Mesothelial cell of epicardium (in vitro differentiated cells): ENCODE measurements at places on chromosomes 11 and 22. TPM values are rescaled to one million over a fixed set of nuclear protein-coding genes. Genes with fewer than 3 reads are reported as not detected.

DNA sequence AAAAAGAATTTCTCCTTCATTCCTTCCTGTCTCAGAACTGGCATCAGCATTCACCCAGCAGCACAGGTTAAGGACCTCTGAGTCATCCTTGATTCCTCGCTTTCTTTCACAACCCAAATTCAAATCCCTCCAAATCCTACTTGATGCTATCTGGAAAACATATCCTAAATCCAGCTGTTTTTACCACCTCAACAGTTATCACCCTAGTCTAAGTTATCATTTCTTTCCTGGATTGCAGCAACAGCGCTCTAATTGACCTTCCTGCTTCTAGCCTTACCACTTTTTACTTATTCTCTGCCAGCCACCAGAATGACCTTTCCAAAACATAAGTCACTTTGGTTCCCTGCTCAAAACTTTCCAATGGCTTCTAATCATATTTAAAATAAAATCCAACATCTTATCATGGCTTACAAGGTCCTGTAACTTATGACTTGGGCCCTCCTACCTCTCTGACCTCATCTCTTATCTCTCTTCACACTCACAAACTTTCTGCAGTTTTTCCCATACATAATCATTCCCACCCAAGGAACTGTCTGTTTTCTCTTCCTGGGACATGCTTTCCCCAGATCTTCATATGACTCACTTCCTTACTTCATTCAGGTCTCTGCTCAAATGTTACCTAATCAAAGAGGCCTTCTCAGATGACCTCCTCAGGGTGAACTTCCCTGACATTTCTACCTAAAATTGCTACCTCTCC, 119.4 kb downstream of the TTC28 start:
- peaks cover 7% of the 10 kb centered on the region for H3K4me1 ChIP-seq
- H3K36me3 ChIP-seq: peaks cover 10% of the 10 kb centered on the region
- H3K4me3 ChIP-seq: no peak overlapping the region
- no peak for DNase-seq

DNA sequence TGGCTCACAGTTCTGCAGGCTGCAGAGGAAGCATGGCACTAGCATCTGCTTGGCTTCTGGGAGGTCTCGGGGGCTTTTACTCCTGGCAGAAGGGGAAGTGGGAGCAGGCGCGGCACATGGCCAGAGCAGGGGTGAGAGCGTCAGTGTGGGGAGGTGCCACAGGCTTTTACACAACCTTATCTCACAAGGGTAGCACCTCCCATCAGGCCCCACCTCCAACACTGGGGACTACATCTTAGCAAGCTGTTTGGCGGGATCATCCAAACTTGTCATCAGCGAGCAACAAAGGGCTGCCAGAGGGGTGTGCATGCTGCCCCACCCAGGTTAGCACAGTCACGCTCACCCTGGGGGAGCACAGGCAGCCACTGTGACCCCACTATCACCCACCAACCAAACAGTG, 18.9 kb upstream of the YPEL1 start:
- DNase-seq: no peak
- H3K4me1 ChIP-seq: peaks cover 21% of the 10 kb centered on the region
- no peak overlapping the region for H3K4me3 ChIP-seq
- peaks cover 5% of the 10 kb centered on the region for H3K36me3 ChIP-seq

B3GAT1 gene
- 1.4 to 1.5 TPM (median 1.5 TPM) in 3 replicates for total RNA-seq

LRRC75B gene
- 28.7 to 32.5 TPM (median 30.8 TPM) in 3 replicates for total RNA-seq

KRTAP5-10 gene
- total RNA-seq: 0.22 to 0.32 TPM (median 0.31 TPM) in 3 replicates

MMP11 gene
- 510 to 566 TPM (median 528 TPM) in 3 replicates for total RNA-seq
